ENCODE measurements at places on chromosomes 13 and 19.

GRCh38 chr19:18788529-18789421 lies 2.3 kb downstream of the COMP start:
- no peak for DNase-seq

DNA sequence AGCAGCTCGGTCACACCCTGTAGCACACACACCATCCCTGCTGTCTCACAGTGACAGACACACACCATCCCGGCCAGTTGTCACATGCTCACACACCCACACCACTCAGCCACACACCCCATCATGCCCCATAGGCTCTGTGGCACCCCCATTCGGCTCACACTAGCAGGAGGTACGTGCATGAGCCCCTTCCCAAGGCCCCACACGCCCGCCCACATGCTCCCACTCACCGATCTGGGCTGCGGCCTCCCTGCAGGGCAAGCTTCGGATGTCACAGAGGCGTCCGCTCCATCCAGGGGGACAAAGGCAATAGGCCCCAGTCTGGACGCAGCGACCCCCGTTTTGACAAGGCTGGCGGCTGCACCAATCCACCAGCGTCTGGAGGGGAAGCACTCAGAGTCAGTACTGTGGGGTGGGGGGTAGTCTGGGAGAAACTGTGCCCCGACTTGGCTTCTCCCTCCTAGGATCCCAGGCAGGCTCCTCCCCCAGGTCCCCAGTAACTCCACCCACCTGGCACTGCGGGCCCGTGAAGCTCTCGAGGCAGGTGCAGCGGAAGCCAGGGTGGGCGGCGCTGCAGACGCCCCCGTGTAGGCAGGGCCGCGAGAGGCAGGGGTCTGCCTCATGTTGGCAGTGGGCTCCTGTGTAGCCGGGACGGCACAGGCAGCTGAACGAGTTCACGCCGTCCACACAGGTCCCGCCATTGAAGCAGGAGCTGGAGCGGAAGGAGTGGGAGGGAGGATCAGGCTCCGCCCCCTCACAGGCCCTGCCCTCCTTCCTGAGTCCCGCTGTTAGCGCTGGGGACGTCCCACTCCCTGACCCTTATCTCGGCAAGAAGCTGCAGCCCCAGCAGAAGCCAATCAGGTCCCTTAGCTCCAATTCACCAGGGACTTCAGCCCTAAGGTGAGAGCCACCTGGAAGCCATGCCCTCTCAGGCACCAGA lies 20.1 kb downstream of the NOTCH3 start:
- peak; percentile 86 for DNase-seq

GRCh38 chr13:19182536-19182935 lies 912 bp upstream of the TUBA3C start:
- DNase-seq, result no peak

DNA sequence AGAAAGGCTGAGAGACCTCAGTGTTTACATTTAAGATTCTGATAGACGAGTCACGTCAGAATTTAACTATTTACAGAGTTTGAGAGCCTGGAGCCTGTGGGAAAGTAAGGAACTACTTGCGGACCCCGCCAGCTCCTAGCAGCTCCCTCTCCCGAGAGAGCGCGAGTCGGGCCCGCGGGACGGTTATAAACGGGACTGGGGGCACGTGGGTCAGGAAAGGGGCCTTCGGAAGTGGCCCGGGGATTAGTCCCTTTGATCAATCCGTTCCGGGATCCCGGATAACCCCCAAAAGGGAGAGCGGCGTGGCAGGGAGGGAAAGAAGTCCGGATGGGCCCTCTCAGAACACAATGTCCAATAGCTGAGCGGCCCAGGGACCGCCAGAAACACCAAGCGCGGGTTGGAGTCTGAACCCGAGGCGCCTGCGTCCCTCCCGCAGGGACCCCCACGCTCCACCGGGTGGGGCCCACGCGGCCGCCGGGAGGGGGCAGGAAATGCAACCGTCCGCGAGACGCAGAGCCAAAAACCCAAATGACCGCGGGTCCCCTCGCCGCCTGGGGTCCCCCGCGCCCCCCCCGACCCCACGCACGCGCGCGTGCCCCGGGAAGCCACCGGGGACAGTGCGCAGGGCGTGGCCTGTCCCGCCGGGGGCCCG lies 3.6 kb downstream of the ZIC5 start:
- peak; percentile 19 for DNase-seq

DNA sequence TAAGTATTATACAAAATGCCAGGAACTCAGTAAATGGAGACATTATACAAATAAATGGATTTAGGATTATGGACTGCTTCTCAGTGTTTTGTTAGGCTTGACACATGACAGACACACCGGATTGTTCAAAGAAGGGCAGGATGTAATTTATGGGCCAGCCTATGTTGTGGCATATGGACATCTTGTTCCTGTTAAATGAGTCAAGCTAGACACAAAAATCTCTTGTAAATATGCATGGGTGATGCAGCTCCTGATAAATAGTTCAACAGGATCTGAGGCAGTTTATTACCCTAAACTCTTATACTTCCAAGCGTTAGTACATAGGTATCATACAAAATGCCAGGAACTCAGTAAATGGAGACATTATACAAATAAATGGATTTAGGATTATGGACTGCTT lies 502.3 kb downstream of the TBC1D4 start:
- DNase-seq, result no peak

- DNase-seq, result no peak
Measured at GRCh38 chr13:111327730-111328573, 7.5 kb downstream of the TEX29 start.

DNA sequence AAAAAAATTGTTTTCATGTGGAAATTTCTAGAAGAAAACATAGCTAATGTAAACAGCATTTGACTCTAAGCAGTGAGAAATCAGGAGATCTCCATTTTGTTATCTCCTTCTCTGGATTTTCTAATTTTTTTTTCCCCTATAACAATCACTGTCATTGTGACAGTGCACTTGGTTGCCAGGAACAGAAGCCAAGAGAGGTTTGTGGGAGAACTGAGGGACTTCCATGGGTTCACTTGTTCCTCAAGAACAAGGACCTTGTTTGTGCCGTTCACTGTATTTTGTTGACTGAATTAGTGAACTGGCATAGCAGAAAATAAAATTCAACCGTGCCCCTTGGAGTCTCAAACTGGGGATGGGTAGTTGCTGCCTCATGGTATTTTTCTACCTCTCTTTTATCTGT lies 17.1 kb downstream of the SHISA7 start:
- no peak for DNase-seq

GRCh38 chr19:17725422-17726078 lies 6.3 kb downstream of the MAP1S start:
- DNase-seq, result no peak

DNA sequence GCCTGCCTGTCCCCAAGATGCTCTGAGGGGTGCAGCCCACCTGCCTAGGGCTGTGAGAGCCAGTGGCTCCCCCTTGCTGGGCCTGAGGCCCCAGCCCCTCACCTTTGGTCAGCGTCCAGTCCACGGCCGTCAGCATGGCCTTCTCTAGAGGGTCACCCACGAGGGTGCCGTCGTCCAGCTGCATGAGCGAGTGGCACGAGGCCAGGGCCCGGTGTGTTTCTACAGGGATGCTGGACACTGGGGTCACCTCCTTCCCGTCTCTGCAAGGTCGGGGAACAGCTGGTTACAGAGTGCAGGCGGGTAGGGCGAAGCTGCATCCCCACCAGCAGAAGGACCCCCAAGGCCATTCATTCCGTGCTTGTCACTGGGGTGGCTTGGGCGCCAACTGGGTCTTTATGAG lies 9.0 kb downstream of the ATP13A1 start:
- no peak for DNase-seq

DNA sequence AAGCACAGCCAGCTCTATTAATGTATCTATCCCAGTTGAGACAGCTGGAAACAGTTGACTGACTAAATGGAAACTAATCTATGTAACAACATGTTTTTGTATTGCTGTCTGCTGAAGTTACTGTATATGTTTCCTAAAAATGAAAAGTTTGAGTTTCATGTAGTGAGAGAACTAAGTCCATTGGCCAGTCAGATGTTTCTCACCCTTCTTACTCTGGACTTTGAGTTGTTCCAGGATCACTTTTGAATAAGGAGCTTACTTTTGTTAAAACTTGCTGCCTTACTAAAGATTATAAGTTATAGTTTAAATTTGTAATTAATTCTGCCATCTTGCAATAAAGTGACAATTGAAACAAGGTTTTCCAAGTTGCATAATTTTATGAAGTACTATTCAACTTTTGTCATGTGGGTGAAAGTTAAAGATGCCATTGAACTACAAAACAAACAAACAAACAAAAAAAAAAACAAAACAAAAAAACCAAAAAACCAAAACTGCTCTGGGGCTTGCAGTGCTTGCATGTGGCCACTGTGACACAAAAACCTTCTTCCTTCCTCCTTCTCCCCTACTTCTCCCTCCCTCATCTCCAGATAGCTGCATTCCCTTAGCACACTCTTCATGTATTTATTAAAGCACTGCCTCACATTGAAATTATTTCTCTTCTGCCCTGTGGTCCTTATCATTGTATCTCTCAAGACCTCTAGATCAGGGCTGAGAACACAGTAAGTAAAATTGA lies 15.3 kb downstream of the WDFY2 start:
- peak; percentile 38 for DNase-seq

GRCh38 chr19:57947088-57947418 lies 453 bp downstream of the ZNF256 start:
- no peak for DNase-seq

DNA sequence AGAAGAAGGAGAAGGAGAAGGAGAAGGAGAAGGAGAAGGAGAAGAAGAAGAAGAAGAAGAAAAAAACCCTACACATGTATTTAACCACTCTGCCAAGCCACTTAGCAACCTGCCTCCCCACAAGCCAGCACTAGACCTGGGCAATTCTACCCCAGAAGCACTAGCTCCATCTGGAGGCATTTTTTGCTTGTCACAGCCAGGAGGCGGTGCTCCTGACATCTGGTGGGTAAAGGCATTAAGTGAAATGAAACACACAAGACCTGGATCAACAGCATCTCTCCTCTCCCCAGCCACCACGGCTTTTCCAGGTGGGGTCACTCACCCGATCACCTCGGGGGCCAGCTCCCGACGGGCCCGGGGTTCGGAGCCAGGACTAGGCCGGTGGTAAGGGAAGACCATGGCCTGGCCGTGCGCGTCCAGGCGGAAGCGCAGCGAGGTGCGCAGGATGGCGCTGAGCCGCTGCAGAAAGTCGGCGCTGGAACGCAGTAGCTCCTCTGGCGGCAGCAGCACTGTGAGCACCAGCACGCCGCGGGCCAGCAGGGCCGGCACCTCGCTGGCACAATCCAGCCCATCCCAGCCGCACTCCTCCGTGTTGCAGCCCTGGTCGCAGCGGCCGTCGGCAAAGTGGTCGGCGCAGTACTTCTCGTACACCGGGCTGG lies 26.9 kb downstream of the NOTCH3 start:
- no peak for DNase-seq
